NCI-H1105 (cell line): ENCODE measurements at places on chromosomes 7 and 10.

DNA sequence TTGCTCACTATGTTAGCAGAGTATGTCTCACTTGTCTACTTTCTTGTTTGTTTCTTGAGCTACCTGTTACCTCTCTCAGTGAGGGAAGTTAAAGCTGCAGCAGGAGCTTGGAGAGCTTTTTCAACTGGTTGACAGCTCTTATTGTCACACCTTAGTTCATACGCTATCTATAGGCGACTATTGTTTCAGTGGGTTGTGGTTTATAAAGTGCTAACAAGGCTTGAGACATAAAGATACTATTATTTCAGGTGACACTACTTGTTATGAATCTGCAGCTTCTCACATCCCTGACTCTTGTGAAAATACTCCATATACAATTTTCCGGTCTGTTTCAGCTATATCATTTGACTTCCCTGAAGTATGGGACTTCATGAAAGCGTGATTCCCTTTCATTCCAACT lies 167.4 kb downstream of the CSTF2T start:
- DNase-seq, result no peak

DNA sequence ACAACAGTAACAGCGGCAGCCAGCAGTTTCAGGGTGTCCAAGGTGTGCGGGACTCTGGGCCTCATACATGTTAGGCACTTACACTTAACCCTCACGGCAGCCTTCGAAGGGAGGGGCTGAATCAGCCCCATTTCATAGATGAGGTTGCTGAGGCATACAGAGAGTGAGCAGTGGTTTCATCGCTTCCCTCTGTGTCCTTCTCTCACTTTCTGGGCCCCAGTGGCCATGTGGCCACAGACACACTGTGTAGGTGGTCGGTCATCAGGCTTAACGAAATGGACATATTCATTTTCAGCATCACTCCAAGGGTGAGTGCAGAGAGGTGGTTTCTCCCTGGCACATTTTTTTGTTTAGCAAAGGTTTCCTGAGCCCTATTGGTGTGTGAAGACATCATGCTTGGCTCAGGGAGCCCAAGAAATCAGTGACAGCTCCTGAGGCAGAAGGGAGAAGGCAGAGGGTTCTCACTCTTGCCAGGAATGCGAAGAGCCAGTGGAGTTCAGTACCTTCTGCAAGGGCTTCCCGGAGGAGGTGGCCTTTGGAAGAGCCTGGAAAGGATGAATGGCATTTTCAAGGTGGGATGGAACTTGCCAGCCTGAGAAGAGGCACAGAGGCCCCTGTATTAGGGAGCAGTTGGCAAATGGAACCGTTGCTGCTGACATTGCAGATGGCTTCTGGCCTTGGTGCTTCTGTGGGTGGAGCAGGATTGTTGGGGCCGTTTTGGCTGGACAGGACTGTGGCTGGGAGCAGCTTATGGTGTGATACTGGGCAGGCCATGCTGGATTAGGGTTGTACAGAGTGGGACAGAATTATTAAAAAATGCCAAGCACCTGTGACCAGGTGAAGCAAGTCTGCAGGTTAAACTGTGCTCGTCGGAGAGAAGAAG lies 61.7 kb upstream of the PPIF start:
- DNase-seq, result no peak

GRCh38 chr10:101824736-101825135 lies 6.5 kb upstream of the OGA start:
- no peak for DNase-seq

- no peak for DNase-seq
Observed at GRCh38 chr7:628402-628763, 98.1 kb upstream of the DNAAF5 start.

DNA sequence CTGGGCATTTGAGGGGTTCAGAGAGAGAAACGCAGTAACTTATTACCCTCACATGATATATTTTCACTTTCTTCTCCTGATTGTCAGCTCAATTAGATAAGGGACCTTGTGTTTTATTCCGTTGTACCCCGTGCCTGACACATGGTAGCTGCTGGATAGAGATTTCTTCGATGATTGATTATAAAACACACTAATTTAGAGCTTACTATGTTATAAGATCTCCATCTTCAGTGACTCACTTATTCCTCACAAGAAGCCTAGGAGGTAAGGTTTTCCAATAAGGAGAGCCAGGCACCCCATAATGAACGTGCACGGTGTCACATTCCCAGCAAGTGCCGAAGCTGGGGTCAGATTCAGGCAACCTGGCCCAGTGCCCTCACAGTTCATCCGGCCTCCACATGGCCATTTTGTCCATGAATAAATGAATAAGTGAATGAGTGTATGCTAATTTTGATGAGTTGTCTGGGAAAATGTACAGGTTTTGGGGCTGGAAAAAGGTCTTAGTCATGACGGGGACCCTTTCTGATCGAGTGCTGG lies 138.1 kb upstream of the CDCA7L start:
- DNase-seq, result no peak

DNA sequence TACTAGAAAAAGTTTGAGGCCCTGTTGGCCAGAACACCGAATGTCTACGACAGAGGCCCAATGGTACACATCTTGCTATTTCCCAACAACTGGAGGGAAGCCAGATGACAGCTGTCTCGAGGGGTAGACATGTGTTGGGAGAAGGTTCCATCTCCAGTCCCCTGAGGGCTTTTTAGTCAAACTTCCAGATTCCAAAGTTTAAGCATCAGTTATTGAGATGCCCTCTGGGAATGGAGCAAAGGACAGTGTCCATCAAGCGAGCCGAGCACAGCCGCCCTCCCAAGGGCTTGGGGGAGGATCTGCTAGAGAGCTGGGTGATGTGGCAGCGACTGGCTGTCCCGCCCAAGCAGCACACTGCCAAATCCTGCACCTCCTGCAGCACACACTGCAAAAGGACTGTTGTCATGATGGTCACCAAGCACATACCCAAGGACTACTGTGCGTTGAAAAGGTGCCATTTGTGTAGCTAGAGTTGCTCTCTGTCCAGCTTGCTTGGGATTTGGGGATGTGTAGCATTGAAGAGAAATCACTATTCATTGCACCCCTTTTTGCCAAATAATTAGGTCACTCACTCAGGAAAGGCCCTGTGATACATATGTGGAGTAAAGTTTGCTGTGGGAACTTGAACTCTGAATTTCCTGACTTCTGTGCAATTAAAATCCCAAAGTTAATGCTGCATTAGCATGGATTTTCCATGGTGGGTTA lies 164.6 kb downstream of the TRIL start:
- DNase-seq, result no peak

DNA sequence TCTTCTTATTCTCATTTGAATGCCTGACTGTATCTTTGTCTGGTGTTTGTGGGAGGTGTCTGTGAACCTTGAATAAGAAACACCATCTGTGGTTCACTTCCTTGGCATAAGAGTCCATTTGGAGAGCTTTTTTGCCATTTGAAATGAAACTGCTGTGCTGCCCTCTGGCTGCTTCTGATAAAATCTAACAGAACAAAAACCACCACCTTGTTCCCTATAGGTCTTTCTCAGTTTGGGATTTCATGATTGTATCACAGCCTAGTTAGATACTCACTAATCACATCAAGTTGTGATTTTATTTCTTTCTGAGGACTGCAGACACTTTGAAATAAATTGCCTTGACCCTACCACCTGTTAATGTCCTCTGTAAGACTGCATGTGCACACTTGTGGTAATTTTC lies 102.7 kb upstream of the FAM13C start:
- no peak for DNase-seq

- DNase-seq, result no peak
Observed at GRCh38 chr7:36999626-37000485, 275.6 kb upstream of the AOAH start.

GRCh38 chr7:15313361-15313760 lies 248.5 kb downstream of the AGMO start:
- no peak for DNase-seq

DNA sequence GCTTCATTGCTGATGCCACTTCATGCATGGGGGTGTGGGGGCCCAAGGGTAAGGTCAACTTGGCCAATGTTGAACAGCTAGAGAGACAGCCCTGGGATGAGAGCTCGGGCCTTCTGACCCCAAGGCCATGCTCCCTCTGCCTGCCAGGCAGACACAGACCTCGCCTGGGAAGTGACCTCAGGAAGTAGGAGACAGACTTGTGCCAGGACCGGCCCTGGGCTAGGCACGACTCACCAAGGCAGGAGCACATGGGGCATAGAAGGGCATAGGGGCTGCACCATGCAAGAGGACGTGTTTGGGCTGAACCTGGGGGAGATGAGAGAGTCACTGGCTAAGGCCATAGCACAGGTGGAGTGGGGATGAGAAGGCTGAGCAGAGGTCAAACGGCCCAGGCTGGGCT lies 27.1 kb downstream of the ZCCHC24 start:
- DNase-seq, result no peak

DNA sequence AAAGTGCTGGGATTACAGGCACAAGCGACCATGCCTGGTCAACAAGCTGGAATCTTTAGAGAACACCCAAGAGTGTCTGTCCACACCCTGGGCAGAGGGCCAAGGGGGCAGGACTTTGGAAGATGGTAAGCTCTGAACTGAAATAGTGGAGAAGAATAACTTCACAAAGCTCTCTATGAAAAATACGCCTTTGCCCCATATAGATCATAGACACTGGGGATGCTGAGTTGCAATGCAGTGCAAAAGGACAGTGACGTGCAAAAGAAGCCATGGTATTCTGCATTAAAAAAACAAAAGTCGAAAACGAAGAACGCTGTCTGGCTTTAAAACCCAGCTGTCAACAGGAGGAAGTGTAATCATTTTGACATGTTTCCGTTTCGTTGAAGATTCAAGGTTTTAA lies 353.6 kb downstream of the CALN1 start:
- no peak for DNase-seq

DNA sequence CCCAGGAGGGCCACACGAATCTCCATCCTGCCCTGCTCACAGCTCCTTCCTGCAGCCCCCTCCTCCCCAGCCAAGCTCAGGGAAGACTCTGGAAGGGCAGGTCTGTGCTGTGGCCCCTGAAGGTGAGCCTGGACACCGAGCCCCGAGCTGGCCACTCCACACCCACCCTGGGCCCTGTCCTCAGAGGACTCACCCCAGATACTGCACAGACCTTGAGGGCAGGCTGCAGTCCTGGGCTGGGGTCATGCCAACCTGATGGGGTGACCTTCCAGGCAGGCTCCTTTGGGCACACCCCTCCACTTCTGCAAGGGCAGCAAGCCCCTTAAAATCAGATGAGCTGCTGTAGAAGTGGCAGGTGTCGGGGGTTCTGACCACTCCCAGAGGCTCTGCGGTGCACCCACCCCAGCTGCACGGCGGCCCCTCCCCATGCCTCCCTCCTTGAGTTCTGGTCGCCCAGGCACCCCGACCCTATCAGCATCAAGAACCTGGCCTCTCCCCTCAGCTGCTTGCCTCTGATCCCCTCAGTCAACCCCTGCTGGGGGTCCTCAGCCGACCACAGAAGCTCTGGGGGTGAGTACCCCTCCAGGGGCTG lies 24.3 kb downstream of the YKT6 start:
- no peak for DNase-seq
